ENCODE measurements at places on chromosomes 5 and 9.

GRCh38 chr5:31268686-31269085 lies 75.2 kb downstream of the CDH6 start:
- DNase-seq, result no peak

- no peak for DNase-seq
Measured at GRCh38 chr5:56281489-56282165, 48.5 kb upstream of the ANKRD55 start.

DNA sequence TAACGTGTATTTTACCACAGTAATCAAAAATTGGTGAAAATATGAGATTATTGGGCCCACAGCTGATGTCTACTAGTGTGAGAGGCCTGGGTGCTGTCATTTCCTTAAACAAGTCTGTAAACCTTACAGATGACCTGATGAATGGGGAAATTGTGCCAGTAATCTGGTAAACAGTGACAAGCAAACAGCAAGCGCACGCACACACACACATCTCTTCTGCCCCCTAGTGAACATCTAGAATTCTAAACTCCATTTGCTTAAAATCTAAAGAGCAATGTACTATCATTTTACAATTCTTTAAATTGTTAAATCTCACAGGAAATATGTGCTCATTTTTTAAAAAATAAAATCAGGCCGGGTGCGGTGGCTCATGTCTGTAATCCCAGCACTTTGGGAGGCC lies 7.5 kb upstream of the RAPGEF1 start:
- no peak for DNase-seq

DNA sequence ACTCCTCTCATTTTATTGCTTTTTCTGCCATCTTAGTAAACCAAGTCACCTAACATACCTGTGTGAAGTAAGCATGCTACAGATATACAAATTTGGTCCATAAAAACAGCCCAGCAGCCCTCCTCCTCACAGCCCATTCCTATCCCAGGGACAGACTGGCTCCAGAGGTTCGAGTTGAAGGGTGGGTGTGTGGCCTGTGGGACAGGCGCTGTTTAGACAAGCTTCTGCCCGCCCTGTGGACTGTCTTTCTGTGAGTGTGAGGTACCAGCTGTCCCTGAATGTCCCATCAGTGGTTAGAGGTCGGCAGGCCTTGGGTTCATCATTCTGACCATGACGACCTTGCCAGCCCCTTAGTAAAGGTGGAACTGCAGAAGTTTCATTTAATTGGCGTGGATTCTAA lies 82.0 kb downstream of the WNK2 start:
- DNase-seq, result no peak

DNA sequence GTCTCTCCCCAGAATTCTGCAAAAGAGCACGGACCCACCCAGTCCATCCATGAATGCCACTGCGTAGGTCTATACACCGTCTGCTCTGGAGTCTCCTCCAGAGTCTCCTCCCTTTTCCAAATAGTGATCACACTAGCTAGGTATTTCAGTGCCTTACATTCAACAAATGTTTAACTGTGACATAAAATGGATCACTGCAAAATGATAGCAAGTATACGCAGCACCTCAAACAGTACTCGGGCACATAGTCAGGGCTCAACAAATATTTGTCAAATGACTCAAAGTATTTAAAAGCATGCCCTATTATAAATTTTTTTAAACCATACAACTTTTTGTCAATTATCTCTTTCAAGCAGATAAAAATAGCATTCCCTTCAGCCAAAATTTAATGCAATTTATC lies 60.5 kb downstream of the TLE1 start:
- DNase-seq, result no peak

DNA sequence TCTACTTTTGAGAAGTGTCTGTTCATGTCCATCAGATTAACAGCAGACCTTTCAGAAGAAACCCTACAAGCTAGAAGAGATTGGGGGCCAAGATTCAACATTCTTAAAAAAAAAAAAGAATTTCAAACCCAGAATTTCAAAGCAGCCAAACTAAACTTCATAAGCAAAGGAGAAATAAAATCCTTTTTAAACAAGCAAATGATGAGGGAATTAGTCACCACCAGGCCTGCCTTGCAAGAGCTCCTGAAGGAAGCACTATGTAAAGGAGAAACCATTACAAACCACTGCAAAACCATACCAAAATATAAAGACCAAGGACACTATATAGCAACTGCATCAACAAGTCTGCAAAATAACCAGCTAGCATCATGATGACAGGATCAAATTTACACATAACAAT lies 124.6 kb upstream of the PDE4D start:
- no peak for DNase-seq

DNA sequence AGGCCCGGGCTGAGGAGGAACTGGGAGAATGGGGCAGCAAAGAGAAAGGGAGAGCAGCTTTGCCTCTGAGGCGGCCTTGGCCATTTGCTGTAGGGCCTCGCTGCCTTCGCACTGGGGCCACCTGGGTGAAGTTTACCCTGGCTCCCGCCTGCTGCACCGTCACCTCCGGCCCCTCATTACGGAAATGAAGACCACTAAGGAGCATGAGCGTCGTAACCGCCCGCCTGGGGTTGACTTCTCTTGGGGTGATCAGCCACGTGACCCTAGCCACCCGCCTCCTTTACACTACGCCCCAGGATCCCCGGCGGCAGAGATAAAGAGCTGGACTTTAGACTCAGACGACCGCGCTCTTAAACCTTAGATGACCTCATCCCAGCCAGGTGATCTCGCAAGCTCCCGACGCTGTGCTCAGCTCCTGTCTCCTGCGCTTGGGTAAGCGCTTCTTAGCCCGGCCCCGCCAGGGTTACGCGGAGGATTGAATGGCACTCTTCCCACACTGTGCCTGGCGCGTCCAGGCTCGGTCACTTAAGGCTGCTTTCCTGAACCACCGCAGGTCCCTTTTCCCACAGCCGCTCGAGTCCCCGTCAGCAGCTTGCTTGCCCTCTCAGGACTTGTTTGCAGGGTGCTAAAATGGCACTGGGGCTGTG lies 107.9 kb upstream of the LARP1 start:
- DNase-seq, result no peak

DNA sequence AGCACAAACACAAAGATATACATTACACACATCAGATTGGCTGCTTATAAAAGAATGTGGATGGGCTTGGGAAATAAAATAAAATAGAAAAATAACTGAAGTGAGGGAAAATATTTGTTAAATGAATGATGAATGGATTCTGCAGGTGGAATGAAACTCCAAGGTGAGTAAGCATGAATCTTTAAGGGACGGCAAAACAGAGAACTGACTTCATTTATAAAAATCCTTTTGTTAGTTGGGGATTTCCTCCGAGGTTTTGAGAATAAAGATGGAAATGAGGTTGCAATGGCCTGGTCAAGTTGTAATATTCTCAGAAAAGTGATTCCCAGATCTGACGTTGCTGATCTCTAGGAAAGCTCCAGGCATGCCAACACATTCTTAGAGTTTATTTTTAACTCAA lies 20.9 kb upstream of the SEMA6A start:
- DNase-seq, result no peak

DNA sequence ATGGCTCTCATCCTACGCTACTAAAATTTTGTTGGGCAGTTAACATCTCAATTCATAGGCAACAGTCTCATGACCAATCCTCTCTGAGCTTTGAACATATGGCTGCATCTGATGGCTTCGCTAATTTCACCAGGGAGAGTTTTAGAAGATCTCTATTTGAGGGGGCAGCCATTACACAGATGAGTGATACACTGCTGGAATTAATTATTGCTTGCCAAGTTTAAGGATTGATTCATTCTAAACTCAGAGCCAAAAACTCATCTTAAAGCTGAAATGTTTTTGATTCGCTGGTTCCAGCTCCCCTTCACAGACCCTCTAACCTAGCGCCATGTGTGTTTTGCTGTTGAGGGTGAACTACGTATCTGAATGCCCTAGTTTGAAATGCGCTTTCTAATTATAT lies 519.9 kb upstream of the WWC1 start:
- DNase-seq, result no peak

- DNase-seq, result no peak
Measured at GRCh38 chr9:122087406-122088200, 5.5 kb downstream of the TTLL11 start.

GRCh38 chr9:77915744-77916143 lies 115.9 kb downstream of the GNAQ start:
- DNase-seq, result no peak

GRCh38 chr9:96214635-96215034 lies 87.3 kb downstream of the HSD17B3 start:
- no peak for DNase-seq

GRCh38 chr5:151351671-151352070 lies 4.3 kb upstream of the SLC36A2 start:
- DNase-seq, result no peak

DNA sequence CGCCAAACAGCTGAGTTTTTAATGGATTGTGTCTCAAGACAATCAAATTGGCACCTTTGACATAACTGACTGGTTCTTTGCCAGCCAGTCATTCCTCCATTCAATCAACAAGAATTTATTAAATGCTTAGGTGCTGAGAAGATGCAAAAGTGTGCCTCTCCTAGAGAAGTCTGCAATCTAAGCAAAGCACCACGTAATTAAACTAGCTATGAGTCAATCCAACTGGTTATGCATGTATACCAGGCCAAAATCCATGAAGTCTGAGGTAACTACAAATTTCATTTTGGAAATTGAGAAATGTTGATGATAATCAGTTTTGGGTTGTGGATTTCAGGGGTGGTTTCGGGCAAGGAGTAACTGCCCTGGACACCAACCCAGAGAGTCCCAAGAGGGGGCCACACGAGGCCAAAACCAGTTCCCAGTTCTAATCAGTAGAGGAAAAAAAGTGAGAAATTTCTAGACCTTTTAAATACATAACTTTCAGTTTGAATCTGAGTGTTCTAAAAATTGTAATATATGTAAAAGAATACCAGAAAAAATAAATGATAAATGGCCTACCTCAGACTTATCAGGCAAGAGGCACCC lies 92.6 kb downstream of the EFNA5 start:
- no peak for DNase-seq

- DNase-seq, result no peak
Measured at GRCh38 chr9:96201140-96201539, 100.8 kb downstream of the HSD17B3 start.

GRCh38 chr5:42691413-42691937 lies 65.1 kb upstream of the CCDC152 start:
- no peak for DNase-seq

- DNase-seq, result no peak
Measured at GRCh38 chr5:122292332-122292731, 19.7 kb upstream of the SNCAIP start.

- no peak for DNase-seq
Measured at GRCh38 chr9:101366038-101366756, 18.6 kb downstream of the BAAT start.

DNA sequence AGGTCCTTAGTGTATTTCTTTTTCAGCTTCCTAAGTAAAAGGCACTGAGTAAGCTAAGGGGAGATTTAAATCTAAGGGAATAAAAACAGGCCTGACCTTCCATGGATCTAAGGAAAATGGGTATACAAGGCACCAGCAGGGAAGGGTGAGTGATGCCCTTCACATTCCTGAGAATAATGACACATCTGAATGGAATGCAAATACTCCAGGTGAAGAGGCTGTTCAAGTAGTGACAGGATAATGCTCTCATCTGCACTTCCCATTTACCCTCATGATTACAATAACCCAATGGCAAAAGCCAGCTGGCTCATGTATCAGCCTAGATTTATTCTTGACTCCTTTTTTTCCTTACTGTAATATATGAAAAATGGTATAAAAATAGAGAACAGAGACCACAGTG lies 216.2 kb upstream of the ACTBL2 start:
- no peak for DNase-seq

DNA sequence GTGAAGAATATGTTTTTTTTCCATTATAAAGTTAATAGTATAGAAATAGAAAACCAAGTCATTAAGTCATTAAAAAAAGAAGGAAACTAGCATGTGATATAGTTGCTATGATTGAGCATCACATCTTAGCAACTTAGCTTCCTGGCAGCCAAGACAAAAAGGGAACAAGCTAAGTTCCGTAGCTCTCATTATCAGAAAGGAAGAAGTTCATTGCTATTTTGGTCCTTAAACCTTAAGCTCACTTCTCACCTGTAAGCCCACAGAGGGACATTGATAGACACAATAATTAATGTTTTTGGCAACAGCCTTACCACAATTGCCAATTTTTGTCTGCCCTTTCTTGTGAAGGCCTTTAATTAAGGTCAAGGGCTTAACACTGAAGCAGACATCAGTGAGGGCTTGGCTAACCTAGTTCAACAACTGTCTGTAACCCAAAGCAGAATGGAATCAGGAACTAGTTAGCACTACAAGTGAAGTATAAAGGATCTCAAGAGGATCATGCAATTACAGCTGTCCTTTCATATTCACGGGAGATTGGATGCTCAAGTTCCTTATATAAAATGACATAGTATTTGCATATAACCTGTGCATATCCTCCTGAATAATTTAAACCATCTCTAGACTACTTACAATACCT lies 24.0 kb upstream of the KLF4 start:
- DNase-seq, result no peak

DNA sequence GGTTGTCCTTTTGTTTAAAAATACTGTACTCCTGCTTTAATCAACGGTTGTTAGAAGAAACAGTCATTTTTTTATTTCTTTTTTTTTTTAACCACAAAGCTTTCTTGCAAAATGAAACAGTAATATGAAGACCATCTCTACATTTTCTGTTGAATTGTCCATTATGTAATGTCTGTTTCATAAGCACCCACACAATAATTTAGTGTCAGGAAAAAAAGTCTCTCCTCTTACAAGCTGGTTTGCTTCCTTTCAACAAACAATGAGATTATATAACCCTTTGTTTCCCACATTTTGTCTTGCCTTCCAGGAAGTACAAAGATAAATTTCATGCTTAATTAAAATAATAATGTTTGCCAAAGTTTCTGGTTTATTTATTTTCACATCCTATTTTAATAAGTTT lies 16.7 kb downstream of the CTNNAL1 start:
- no peak for DNase-seq

DNA sequence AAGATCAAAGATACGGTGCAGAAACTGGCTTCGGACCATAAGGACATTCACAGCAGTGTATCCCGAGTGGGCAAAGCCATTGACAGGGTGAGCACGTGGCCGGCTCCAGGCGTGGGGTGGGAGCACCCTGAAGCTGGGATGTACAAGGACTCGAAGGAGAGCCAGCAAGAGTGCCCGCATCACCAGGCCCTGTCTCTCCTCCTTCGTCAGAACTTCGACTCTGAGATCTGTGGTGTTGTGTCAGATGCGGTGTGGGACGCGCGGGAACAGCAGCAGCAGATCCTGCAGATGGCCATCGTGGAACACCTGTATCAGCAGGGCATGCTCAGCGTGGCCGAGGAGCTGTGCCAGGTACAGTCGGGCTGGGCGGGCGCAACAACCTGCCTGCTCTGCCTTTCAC lies 11.0 kb downstream of the NHP2 start:
- no peak for DNase-seq

GRCh38 chr5:147687118-147687517 lies 95.4 kb downstream of the JAKMIP2 start:
- DNase-seq, result no peak

All from effector CD4-positive, alpha-beta T cell (primary cell).